Stimulated activated CD8-positive, alpha-beta memory T cell treated with anti-CD3 and anti-CD28 coated beads, Interleukin-4, amount 100 ng/mL, for 4 hours (primary cell): ENCODE measurements at places on chromosomes 11 and 22.

DNA sequence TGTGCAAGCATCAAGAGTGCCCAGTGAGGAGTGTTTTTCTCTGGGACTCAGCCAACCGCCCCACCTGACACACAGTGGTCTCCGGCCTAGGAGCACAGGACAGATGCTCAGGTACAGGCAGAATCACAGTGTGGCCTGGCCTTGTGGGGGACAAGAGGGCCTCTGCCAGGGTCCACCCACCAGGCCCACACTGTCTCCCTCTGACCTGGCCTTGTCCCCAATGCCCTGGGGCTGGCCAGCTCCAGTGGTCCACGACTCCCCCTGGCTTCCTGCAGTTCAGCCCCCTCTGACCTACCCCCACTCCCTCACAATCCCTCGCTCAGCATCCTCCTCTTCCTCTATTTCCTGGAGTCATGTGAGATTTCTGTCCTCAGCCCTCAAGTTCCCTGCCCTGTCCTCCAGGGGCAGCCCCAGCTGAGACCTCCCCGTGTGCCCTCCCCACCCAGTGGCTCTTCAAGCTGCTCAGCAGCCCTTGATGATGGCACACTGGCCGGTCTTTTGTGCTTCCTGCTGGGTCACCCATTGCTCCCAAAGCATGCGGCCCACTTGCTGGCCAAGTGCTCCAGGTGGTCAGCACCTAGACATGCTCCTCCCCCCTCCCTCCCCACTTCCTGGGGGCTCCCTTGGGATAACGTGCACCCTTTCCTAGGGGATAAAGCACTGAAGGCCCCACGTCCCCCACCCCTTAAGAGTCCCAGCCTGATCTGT lies 1.7 kb downstream of the TSSK2 start:
- DNase-seq = no peak

DNA sequence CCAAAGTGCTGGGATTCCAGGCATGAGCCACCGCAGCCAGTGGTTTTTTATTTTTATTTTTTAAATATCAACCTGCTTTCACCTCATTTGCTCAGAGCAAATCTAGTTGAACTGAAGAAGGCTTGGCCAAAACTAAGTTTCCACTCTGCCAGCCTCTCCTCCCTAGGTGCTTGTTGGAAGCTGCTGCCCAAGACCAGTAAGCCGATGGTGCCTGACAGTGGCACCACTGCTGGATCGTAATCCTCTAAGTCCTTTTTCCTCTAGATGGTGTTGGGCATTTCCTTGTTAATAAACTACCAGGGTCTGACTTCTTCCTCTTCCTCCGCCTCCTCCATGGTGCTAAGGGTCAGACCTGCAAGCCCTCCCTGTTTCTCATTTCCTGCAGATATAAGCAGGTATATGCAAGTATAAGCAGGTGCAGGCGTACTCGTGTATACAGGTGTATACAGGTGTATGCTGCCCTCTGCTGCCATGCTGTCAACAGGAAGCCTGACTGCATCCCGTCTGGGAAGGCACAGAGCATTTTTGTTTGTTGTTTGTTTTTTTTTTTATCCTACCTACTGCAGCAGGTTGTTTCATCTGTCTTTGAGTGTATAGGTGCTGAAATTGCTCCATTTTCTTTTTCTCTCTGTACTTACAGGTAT lies 1.6 kb downstream of the NADSYN1 start:
- DNase-seq = no peak

DNA sequence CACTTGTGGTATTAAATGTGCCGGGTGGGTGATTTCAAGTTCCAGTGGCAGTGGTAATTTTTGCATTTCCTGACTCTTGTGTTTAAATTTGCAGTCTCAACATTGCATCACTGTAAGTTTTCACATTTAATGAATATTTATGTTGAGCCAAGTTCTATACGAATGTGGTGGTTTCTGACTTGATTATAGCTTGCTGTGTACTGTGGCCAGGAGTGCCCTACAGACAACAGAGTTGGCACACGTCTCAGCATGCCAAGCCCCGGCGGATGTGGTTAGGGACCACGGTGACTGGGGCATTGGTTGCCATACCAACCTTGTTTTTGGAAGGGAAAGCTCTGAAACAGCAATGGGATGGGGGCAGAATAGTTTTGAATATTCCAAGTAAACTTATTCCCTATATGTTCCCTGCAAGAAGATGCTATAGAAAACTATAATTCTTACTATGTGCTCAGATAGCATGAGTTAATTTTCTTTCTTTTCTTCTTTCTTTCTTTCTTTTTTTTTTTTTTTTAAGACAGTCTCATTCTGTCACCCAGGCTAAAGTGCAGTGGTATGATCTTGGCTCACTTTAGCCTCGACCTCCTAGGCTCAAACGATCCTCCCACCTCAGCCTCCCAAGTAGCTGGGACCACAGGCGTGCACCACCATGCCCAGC lies 16.0 kb downstream of the ZNRF3 start:
- DNase-seq = no peak

DNA sequence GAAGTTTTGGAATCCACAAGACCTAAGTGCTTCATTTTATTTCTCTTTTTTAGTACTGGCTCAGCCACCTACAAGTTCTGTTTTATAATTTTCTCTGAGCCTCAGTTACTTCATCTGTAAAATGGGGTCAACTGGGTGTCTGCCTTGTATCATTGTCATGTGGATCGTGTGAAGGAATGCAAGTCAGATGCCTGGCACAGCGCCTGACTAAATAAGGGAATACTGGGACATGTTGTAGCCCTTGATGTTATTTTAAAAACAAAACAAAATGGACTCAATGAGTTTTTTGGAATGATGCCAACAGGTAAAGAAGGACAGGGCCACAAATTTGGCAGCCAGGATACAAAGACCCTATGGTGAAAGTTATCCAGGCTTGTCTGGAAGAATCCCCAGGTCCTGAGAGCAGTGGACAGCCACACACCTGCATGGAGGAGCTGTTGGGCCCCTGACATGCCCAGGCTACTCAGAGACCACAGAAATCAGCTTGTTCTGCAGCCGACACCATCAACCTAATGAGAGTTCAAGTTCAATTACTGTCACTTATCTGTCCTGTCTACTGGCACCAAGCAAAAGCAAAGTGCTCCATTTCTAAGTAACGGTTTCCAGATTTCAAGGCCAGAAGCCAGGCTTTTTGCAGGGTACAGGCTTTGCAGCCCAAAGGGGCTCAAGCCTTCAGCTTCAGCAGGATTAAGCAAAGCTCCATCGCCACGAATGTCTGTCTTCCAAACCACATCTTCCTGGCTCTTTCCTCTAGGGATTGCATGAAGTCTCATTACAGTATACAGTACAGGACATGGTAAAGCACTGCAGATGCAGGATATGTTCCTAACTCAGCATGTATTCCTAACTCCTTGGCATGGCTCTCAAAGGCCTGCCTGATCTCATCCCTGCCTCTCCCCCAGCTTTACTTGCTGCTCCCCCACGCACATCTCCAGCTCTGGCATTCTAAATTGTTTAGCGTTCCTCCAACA lies 18.4 kb downstream of the DKK3 start:
- no peak for DNase-seq

- no peak for DNase-seq
Measured at GRCh38 chr11:64450168-64450560, 91.2 kb downstream of the RPS6KA4 start.

DNA sequence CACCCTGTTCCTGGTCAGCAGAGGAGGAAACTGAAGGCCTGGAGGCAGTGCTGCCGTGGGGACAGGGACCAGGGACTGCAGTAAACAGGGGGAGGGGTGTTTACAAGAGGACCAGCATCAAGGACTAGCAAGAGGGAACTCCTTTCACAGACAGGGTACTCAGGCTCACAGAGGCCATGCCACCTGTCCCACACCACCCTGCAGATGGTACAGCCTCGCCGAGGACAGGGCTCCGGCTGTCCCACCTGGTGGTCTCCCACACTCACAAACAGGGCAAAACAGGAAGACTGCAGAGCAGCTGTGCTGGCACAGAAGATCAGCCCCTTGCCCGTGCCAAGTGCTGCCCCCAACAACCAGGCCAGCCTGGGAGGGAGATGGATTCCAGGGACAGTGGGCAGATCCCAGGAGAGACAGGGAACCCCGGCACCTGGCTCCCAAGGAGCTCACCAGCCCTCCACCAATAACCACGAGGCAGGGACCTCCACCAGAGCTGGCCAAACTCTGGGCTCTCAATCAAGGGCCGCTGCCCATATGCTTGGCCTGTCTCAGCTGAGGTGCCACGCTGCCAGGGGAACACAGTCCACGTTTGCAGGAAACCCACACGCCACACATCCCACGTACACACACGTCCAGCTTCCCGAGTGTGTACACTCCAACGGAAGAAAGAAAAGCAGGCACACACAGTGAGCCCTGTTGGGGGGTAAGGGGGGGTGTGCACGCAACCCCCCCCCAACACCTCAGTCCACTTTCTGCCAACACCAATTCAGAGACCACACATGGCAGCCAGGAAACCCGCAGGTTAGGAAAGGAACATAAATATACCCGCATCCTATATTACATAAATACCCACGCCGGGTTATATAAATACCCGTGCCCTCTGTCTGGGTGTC lies 2.1 kb downstream of the CSNK1E start:
- no peak for DNase-seq

DNA sequence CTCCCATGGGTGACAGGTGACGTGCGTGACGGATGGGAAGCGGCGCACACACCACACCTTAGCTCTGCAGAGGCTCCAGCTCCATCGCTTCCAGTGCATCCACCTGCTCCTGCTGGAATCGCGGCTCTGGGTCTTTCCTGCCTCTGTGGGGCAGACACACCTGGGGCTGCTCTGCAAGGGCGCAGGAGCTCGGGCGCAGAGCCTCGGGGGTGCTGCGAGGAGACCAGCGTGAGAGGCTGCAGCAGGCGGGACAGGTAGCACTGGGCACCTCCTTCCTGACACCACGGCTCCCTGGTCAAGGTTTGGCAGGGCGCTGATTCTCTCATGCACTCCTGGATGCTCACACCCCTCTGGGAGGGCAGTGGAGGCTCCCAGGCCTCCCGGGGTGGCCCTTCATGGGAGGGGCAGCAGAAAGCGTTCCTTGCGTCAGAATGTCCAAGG lies 1494.3 kb downstream of the BRD1 start:
- DNase-seq = no peak

- no peak for DNase-seq
Measured at GRCh38 chr11:120877746-120878365, 146.0 kb upstream of the TBCEL start.

- no peak for DNase-seq
Measured at GRCh38 chr11:17551347-17552040, 4.4 kb downstream of the OTOG start.

DNA sequence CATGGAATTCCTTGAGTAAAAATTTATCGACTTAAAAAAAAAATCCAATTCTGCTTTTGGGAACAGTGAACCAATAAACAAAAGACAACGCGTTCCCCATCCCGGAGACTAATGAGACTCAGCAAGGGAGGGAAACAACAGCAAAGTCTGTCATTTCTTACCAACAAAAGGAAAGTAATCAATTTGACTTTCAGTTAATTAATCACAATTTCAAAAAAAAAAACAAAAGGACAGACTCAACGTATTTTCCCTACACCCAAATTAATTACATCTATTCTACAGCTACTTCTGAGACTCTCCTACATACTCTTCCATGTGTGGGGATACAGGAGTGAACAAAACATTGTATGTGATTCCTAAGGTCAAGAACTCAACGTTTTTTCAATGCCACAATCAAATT lies 1.9 kb downstream of the RDX start:
- no peak for DNase-seq

DNA sequence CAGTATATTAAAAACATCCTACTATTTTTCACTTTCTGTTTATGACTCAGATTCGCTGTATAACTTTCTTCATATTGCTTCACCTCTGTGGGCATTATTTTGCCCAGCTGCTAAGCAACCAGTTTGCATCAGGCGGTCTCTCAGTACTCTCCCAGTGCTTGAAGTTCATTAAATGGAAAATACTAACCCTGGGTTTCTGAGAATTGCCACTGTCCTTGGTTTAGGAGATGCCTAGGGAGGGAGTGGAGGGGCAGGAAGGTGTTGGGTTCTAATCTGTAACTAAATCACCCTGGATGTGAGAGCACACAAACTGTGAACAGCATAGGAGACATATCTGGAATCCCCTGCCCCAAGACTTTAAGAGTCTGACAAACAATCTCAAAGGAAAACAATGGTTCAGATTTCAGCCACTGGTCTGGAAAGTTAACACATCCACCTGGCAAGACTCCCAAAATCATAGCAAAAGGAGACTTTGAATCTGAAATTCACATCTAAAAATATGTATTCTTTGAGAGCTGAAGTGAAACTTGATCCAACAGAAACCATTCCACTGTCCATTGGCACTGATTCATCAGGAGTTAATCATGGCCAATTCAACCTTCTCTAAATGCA lies 540.0 kb downstream of the SOX6 start:
- DNase-seq = no peak

- DNase-seq = no peak
Measured at GRCh38 chr22:45203150-45203951, 37.3 kb downstream of the KIAA0930 start.

DNA sequence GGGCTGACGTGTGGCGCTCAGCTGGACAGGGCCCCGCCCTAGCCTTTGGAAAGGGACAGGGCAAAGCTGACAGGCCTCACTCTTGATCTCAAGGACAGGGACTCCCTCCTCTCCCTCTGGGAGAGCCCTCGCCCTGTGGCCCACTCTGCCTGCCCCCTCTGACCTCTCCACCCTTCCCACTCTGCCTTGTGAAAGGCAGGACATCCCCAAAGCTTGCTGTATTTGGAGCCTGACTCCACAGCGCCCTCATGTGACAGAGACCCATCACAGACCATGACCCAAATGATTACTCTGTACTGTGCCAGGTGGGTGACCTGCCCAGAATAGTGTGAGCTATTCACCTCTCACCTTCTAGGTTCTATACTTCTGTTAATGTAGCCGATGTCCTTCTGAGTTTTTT lies 18.8 kb downstream of the P2RY2 start:
- DNase-seq = no peak

GRCh38 chr22:44917372-44918165 lies 92.2 kb downstream of the PHF21B start:
- DNase-seq = no peak

DNA sequence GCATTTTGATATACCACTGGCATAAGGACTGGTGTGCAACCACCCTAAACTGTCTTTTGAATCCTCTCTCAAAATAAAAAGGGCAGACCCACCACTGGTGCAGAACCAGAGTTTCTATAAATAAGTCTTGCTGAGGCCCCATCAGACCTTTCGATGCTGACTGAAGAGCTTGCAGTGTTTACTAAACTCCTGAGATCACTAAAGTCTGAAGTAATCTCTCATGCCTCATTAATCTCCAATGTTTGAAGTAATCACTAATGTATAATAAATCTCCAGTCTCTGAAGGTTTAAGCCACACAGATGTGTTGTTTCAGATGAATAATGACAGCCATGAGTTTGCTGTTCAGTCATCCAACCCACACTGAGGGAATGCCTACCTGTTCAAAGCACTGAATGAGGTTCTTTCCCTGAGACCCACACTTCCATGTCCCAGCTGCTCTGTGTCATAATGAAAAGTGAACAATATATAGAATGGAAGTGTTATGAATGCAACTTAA lies 50.6 kb upstream of the DEUP1 start:
- no peak for DNase-seq

GRCh38 chr22:38266120-38266519 lies 6.7 kb downstream of the TMEM184B start:
- DNase-seq = no peak
